Esophagus mucosa (tissue), 1 donor: ENCODE measurements at places on chromosomes 13 and 19.

DNA sequence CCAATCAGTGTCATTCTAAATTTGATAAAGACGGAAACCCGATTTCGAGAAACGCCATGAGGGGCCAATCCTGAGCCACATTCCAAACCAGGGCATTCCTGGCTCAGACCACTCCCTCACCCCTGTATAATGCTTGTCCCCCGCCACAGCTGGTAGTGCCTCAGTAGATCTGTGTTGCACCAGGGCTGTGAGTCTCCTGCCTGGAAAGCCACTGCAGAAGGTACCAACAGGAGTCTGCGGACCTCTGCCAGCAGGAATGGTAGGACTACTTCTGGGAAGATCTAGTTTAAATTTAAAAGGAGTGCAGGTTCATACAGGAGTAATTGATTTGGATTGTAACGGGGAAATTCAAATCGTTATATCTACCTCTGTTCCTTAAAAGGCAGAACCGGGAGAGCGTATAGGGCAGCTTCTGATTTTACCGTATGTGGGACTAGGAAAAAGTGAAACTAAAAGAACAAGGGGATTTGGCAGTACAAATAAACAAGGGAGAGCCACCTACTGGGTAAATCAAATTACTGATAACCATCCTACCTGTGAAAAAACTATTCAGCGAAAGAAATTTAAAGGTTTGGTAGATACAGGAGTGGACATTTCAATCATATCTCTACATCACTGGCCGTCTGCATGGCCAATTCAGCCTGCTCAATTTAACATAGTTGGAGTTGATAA lies 20.8 kb upstream of the ZNF266 start:
- no peak for ATAC-seq

GRCh38 chr13:38854226-38854625 lies 136.4 kb downstream of the STOML3 start:
- ATAC-seq: no peak

DNA sequence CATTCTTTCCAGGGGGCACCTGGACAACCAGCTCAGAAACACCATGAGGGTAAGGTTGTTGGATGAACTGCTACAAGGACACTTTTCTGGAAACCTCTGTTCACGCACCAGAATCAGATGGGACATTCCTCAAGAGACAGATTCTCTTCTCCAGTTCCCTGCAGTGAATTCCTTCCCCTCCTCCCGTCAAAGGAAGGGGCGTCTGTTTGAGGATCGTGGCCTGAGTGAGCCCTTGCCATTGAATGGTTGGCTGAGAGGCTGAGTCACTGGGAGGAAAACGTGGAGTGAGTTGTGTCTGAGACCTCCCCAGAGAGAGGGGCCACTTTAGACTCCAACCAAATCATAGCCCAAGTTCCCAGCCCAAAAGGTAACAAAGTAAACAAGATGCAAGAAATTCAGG lies 79.4 kb upstream of the ZNF507 start:
- ATAC-seq: no peak

- peak; percentile 13 for ATAC-seq
Observed at GRCh38 chr19:55116859-55117662, at the start of gene PPP1R12C. TSS of gene PPP1R12C (minus strand) at chr19:55117637. CDS start at chr19:55117543, 94 bp downstream.

DNA sequence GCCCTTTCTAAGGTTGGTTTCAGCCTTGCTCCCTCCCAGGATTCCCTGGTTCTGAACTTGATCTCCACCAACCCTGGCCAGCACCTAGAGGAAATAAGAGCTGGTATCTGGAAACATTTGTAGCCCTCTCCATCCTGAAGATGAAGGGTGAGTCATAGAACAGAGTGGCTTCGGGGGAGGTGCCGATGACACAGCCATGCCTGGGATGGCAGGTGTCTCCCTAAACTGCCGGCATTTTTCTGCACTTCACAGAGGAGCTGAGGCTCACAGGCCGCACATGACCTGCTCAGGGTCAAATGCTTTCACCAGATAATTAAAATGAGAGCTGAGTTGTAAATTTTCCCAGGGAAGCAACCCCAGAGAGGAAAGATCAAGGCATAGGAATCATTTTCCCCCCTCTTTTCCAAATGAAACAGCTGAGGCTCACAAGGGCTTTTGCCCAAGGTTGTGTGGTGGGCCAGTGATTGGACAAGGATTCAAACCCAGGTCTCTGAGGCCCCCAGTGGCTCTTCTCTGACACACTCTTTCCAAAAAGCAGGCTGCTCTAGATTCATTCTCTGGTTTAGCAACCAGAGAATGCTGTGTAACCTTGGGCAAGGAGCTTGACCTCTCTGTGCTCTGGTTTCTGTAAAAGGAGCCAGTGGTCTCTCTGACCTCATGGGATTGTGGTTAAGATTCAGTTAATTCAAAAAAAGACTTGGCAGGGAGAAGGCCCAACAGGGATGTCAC lies 1.2 kb upstream of the SLC25A42 start:
- ATAC-seq: no peak
